ENCODE measurements at places on chromosomes 3 and 15.

DNA sequence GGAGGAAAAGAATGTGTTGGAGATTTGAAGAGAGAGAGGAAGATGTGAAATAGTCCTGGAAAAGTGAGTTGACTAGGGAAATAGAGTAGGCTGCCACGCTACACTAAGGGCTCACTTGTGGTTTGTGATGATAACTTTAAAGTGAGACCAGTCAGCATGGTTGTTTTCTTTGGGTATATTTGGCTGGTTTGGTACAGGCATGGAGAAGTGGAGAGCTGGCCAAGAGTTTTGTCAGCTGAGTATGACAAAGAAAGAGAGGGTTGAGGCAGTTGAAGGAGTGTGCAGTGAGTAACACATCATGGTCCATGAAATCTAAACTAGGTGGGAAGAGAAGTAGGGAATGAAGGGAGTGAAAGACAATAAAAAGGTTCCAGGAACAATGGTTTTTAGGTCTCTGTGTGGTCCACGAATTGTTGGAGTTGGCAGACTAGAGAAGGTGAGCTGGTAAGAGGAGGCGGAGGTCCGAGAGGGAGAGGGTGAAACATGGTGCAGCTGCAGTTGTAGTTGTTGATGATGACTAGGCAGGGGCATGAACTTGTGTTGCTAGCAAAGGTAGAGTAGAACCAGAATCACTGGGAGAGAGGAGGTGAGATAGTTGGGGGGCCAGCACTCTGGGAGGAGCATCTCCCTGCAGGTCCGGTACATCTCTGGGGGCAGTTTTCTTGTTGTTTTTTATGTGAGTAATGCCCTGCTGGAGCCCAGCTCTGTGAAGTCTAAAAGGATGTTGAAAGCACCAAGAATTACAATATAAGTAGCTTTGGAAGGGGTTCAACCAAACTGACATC lies 21.0 kb downstream of the ZNF80 start:
- DNase-seq, result no peak

DNA sequence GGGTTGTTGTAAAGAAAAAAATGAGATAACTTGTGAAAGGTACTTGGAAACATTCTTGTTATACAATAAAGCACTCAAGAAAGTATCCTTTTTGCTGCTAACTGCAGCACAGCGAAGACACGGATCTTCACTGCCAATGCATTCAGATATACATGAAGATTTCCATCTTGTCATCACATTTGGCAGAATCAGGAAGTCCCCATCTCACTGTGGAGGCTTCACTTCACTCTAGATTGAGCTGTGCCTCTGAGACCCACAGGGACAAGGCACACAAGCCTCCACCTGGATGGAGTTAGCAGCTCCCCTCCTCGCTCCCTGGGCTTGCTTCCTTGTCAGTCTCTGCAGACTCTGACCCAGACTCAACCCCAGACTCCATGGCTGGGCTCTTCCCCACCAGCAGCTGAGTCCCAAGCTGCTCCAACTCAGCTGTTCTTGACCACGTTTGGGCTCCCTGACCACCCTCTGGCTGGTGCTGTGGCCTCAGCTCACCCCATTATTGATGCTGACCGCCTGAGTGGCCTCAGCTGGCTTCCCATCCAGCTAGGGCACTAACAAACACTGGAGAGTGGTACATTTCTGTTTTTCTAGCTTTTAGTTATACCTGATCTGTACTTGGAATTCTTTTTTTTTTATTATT lies 45.4 kb upstream of the SMAD3 start:
- no peak for DNase-seq

DNA sequence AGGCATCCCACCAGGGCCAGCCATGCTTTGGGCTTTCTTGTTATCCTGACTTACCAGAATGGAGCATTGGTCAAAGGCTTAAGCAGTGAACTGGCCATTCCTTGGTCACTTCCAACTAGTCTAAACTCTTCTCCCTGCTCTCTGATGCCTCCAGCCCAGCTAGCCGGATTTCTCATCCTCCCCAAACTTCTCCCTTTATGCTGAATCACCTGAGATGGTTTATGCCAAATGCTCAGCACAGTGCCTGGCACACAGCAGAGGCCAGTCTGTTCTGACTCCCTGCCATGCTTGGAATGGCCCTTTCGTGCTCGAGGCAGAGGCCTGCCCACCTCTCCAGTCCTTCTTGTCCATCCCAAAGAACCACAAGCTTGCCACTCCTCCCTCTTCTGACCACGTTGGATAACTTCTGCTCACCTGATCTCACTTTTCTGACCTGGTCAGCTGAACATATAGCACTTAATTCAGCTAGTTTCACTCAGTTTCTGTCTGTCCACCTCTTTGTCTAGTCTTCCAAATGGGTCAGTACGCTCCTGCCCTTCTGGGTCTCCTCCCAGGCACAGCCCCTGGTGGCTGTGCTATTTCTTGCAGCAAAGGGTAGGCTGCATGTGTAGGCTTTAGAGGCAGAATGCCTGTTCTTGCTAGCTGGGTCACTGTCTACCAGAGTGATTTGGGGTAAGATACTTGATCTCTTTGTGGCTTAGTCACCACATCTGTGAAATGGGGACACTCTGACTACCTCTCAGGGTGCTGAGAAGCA lies 2.2 kb upstream of the RBP1 start:
- no peak for DNase-seq

DNA sequence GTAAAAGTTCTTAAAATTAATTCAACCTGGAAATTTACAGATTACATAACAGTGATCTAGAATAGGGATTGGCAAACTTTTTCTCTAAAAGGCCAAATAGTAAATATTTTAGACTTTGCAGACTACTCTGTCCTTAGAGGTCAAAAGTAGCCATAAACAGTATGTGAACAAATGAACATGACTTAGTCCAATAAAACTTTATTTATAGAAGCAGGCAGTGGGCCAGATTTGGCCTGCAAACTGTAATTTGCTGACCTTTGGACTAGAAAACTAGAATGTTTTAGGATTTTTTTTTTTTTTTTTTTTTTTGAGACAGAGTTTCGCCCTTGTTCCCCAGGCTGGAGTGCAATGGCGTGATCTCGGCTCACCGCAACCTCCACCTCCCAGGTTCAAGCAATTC lies 12.1 kb downstream of the SENP8 start:
- no peak for DNase-seq

DNA sequence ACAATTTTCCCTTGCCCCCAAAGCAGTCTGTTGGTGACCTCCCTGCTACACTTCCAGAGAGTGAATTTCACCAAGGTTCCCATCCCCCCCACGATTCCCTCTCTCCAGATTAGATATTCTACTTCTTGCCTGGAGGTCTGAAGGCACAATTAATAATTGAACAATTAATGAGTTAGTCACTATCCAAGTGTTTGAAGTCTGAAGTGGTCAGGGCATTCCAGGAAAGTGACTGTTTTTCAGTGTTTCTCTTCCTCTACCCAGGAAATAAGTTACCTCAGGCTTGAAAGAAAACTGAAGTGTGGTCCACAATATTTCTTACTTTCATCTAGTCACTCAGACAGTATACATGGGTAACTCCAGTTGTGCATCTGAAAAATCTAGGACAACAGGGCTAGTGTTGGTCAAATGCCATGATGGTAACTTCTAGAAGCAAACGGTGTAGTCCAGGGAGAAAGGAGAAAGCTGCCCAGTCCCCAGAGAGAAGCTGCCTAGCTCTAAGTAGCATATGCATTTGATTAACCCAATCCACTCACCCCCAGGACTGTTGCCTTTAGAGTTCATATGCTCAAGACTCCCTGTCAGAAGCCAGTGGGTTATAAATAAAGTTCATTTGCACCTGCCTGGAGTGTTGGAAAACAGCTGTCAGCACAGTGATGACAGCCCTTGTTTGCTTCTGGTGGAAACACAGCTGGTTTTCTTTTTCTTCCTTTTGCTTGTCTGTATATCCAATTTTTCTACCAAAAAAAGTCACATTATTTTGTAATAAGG lies 2.3 kb upstream of the TM4SF4 start:
- DNase-seq, result no peak

DNA sequence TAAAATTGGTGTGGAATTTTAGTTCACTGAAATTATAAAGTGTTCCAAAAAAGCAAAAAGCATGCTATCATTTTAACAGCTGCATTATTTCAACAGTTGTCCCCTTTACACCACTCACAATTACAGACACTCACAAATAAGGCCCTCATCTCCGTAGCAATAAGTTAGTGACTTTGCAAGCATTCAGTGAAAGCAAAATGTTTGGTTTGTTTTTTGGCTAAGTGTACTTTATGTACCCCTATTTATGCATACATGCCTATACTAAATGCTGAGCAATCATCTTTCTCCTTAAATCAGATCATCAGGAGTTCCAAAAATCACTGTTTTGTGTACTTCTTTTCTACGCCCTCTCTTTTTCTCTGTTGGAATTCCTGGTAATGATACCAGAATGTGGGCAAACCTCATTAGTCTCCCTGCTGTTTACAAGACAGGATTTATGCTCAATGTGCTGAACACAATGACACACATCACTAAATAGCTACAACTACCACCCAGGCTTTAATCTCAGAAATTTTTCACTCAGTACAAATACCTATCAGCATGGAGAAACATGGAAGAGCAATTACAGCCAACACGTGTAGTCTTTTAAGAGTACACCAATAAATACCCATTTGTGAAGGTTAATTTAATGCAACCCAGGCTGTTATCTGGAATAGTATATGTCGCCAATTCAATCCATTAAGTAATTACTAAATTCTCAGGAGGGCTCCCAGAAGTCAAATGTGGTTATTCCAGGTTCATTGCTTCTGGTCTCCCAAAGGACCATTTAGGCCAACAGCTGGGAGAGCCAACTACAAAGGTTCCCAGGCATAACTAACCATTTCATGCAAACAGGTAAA lies 12.0 kb downstream of the ALDH1A2 start:
- no peak for DNase-seq
